ENCODE measurements at places on chromosomes 16 and 17. TPM values are rescaled to one million over a fixed set of nuclear protein-coding genes. Genes with fewer than 3 reads are reported as not detected.

- H3K27ac ChIP-seq = no peak overlapping the region
- no peak for DNase-seq
- H3K36me3 ChIP-seq = no peaks in the 10 kb centered on the region
These were observed 177.0 kb downstream of the RGS9 start for GRCh38 chr17:65314212-65314611.

- DNase-seq = peak; percentile 39
- no peaks in the 10 kb centered on the region for H3K27me3 ChIP-seq
- peak overlapping the region; percentile 87 for H3K27ac ChIP-seq
- H3K36me3 ChIP-seq = no peaks in the 10 kb centered on the region
- peak overlapping the region; percentile 94 for H3K4me3 ChIP-seq
- no peaks in the 10 kb centered on the region for H3K4me1 ChIP-seq
These were observed 844 bp downstream of the TBKBP1 start for GRCh38 chr17:47694581-47695428.

GRCh38 chr17:77178563-77178962 lies 37.8 kb downstream of the SEC14L1 start:
- peaks cover 10% of the 10 kb centered on the region for H3K4me1 ChIP-seq
- peak; percentile 33 for DNase-seq
- no peak overlapping the region for H3K27ac ChIP-seq
- H3K27me3 ChIP-seq = no peaks in the 10 kb centered on the region

DNA sequence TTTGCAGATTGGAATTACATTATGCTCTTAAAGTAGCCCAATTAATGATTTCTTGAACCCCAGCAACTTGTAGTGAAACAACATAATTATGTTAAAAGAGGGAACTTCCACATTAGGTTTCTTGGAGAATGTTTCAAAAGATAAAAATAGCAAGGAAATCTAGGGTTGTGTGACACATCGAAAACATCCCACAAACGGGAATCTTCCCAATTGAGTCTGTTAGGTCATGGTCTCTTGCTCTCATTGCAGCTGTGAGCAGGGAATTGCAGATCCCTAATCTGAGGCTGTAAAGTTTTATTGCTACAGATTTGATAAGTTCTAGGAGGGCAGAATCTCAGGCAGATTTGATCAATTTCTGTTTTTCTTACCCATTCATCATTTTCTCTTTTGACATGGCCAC lies 6.7 kb upstream of the LPO start:
- H3K36me3 ChIP-seq = no peaks in the 10 kb centered on the region
- no peak overlapping the region for H3K27ac ChIP-seq
- no peak overlapping the region for H3K4me3 ChIP-seq

GRCh38 chr16:78552106-78552675 lies 452.7 kb downstream of the WWOX start:
- no peak overlapping the region for H3K4me3 ChIP-seq
- H3K4me1 ChIP-seq = no peaks in the 10 kb centered on the region
- H3K27me3 ChIP-seq = no peaks in the 10 kb centered on the region
- H3K36me3 ChIP-seq = no peaks in the 10 kb centered on the region

DNA sequence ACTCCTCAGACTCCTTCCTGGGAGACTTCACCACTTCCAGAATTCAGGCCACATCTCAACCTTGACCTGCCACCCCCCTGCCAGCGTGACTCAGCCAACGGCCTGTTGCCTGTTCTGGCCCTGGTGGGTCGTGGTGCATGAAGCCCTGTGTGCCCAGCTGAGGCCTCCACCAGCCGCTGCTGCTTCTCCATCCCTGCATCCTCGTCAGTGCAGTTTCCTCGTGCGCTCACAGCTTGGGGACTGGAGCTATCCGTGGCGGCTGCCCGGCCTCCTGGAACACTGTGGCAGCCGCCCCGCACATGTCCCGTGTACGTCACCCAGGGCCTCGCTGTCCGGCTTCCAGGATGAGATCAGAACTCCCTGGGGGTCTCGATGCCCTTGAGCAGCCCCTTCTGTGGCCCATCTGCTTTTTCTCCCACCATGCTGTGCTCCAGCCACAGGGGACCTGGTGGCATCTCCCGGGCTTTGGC lies 8.0 kb upstream of the TEDC2 start:
- no peak for DNase-seq
- no peaks in the 10 kb centered on the region for H3K4me1 ChIP-seq
- H3K27me3 ChIP-seq = no peaks in the 10 kb centered on the region
- H3K27ac ChIP-seq = no peak overlapping the region
- H3K4me3 ChIP-seq = no peak overlapping the region
- H3K36me3 ChIP-seq = no peaks in the 10 kb centered on the region

DNA sequence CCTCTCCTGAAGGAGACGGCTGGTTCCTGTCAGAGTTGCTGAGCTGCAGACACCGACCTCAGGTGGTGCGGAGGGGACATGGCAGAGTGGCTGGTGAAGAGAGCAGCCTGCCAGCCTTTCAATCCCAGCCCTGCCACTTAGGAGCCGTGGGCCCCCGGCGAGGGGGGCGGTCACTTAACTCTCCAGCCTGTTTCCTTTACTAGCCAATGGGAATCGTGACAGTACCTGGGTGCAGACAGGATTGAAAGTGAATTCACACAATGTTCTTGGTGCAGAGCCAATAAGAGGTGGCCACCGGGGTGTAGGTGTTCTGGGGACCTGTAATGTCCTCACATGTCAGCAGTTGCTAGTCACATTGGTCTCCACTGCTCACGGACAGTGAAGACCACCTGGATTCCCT lies 13.5 kb downstream of the ACE start:
- DNase-seq = no peak
- H3K36me3 ChIP-seq = no peaks in the 10 kb centered on the region
- H3K27me3 ChIP-seq = no peaks in the 10 kb centered on the region
- no peak overlapping the region for H3K4me3 ChIP-seq
- no peaks in the 10 kb centered on the region for H3K4me1 ChIP-seq

DNA sequence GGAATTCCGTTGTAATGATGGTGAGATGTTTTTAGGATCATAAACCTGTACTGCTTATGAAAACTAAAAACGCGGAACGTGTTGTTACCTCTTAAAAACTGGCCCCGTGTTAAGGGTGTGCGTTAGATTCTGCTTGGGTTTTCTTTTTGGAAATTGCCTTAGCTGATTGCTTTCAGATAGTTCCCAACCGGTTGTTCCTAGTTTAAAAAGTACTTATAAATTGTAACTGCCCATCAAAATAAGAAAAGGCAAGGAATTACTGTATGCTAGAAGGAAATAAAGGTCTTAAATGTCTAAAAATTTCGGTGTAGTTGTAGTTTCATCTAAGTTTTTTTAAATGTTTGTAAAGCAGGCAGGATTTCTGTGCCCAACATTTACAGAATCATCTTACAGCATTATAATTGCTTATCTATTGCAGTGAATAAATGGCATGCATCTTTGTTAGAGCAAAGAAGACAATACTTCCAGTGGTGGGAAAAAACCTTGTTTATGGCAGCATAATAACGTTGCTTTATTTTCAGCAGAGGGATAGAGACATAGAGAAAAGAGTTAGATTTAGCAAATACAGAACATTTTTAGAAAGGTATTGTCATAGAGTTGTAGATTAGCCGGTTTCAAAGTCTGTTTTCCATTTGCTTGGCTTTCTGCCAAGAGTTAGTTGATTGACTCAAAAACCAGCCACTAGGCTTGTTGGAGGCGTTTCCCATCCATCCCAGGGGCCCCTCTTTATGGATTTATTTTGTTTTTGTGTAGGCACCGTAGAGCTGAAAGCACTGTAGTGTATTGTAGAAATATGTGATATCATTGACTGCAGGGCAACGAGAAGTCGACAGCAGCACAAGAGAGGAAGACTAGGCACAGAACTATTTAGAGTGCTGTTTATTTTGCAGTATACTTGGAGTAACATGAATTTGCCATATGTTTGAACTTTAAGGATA lies 1.7 kb downstream of the PPM1D start:
- H3K4me3 ChIP-seq = peak overlapping the region; percentile 73
- no peaks in the 10 kb centered on the region for H3K36me3 ChIP-seq
- peak overlapping the region; percentile 99 for H3K27ac ChIP-seq
- H3K27me3 ChIP-seq = no peaks in the 10 kb centered on the region
- H3K4me1 ChIP-seq = no peaks in the 10 kb centered on the region
- peak; percentile 69 for DNase-seq

DNA sequence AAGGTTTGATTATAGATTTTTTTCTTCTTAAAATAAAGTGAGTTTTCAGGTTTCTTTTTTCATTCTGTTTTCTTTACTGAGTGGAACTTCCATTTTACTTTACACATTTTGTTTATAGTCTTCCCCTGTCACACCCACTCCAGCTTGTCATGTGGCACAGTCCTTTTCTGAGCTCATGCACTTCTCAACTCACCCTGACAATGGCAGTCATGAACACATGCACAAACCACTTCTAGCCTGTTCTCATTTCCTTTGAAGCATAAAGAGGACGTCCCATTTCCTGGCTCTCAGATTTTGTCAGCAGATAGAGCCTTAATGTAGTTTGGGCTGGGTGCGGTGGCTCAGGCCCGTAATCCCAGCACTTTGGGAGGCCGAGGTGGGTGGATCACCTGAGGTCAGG lies 168.0 kb downstream of the AHSP start:
- no peaks in the 10 kb centered on the region for H3K27me3 ChIP-seq
- H3K27ac ChIP-seq = no peak overlapping the region
- H3K4me3 ChIP-seq = no peak overlapping the region

DNA sequence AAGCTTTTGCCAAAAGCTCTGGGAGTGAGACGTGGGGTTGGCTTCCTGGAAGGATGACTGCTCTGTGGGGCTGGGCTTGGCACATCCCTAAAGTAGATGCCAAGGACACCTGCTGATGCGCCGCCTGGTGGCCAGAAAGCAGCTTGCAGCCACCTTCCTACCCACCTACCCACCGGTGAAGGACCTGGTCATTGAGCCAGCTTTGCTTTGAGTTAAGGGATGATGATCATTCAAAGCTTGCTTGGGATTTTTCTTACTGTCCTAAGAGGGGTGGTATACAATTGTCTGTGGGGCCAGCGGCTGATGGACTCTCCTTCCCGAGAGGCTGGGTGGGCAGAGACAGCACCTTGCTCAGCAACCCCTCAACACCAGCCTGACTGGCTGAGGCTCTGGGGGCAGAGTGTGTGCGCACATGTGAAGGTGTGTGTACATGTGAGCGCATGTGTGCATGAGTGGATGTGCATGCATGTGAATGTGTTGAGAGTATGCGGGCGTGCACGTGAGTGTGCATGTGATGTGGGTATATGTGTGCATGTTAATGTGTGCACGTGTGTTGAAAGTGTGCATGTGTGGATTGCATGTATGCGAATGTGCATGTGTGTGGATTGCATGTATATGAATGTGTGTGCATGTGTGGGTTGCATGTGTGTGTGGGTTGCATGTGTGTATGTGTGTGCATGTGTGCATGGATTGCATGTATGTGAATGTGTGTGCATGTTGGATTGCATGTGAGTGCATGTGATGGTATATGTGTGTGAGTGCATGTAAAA lies 18.6 kb downstream of the C1QTNF1 start:
- H3K27ac ChIP-seq = no peak overlapping the region
- H3K36me3 ChIP-seq = no peaks in the 10 kb centered on the region
- H3K27me3 ChIP-seq = no peaks in the 10 kb centered on the region
- DNase-seq = peak; percentile 79
- H3K4me3 ChIP-seq = no peak overlapping the region
- no peaks in the 10 kb centered on the region for H3K4me1 ChIP-seq

- no peak overlapping the region for H3K27ac ChIP-seq
- no peak for DNase-seq
- peaks cover 5% of the 10 kb centered on the region for H3K4me1 ChIP-seq
- no peak overlapping the region for H3K4me3 ChIP-seq
- H3K27me3 ChIP-seq = no peaks in the 10 kb centered on the region
- H3K36me3 ChIP-seq = no peaks in the 10 kb centered on the region
These were observed 166.3 kb downstream of the MSI2 start for GRCh38 chr17:57422574-57423164.

- H3K4me3 ChIP-seq = no peak overlapping the region
- no peak overlapping the region for H3K27ac ChIP-seq
- no peak for DNase-seq
These were observed 6.8 kb downstream of the KRT38 start for GRCh38 chr17:41434005-41434404.

GRCh38 chr17:50479522-50480141 lies 972 bp downstream of the RSAD1 start:
- peak overlapping the region; percentile 80 for H3K27ac ChIP-seq
- DNase-seq = peak; percentile 79
- H3K4me3 ChIP-seq = peak overlapping the region; percentile 63
- peaks cover 6% of the 10 kb centered on the region for H3K4me1 ChIP-seq
- H3K36me3 ChIP-seq = no peaks in the 10 kb centered on the region

- DNase-seq = no peak
- H3K27me3 ChIP-seq = no peaks in the 10 kb centered on the region
- H3K27ac ChIP-seq = no peak overlapping the region
- no peaks in the 10 kb centered on the region for H3K4me1 ChIP-seq
These were observed 111.0 kb upstream of the CHMP6 start for GRCh38 chr17:80880648-80880985.

- H3K36me3 ChIP-seq = no peaks in the 10 kb centered on the region
- H3K4me3 ChIP-seq = no peak overlapping the region
- no peak overlapping the region for H3K27ac ChIP-seq
These were observed 491.9 kb upstream of the TOM1L1 start for GRCh38 chr17:54408731-54409130.

DNA sequence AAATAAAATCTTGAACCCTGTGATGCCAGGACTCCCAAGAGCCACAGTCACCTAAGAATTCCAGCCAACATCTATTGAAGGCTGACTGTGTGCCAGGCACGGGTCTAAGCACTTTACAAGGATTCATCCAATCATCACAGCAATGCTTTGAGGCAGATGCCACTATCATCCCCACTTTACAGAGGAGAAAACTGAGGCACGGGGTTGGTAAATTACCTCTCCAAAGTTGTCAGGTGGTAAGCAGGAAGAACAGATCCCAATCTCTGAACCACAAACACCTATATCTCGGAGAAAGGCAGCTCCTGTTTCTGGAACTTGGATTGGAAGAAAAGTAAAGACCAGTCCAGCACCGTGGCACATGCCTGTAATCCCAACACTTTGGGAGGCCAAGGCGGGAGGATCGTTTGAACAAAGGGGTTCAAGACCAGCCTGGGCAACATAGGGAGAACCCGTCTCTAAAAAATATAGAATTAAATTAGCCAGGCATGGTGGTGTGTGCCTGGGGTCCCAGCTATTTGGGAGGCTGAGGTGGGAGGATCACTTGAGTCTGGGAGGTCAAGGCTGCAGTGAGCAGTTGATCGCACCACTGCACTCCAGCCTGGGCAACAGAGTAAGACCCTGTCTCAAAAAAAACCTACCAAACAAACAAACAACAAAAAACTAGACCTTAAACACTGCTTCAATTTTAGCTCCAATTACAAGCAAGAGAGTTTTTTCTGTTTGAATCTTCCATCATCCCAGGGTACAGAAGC lies 60.7 kb upstream of the SIAH1 start:
- no peaks in the 10 kb centered on the region for H3K36me3 ChIP-seq
- H3K4me3 ChIP-seq = no peak overlapping the region
- H3K27me3 ChIP-seq = no peaks in the 10 kb centered on the region
- no peaks in the 10 kb centered on the region for H3K4me1 ChIP-seq
- no peak for DNase-seq

The APOBR gene
- 3.4 TPM for total RNA-seq

The ATAD5 gene
- total RNA-seq = 2.0 TPM

The HBQ1 gene
- total RNA-seq = not detected

The ZNF18 gene
- 13.3 TPM for total RNA-seq

The TAT gene
- total RNA-seq = not detected
